ENCODE measurements at places on chromosomes 13 and 19.

DNA sequence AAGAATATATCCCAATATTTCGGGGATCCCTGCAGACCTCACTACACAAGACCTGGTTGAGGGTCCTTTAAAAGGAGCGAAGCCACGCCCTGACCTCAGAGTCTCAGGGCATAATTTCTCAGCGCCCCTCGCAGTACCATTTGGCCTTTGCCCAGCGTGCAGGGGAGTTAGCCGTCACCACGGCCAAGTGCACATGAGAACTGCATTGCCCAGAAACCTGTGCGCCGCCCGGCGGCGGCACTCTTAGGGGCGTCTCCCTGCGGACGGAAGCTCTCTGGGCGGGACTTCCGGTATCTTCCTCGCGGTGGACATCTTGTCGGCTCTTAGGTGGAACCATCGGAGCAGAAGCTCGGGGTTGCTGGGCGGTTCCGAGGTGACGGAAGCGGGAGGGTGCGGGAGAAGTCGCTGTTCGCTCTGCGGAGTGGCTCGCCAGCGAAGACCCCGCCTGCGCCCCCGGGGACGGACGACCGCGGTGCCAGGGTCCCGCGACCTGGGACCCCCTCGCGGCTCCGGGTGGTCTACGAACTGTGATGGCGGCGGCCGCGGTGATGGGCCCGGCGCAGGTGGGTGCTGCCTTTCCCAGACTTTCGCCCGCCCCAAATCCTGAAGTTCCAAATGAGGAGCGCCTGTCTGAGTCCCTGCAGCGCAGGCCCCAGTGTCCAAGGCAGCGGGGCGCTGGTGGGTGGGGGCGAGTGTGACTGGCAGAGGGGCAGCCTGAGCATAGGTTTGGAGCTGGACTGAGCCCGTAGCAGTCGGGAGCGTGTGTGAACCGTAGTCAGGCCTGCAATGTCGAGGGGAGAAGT is at the start of gene ZNF134:
ZNF134 (plus strand) TSS at position 302 of the 803 bp plus-strand sequence. CDS start 5,227 bp downstream, outside the sequence.
- peak; percentile 95 for DNase-seq

DNA sequence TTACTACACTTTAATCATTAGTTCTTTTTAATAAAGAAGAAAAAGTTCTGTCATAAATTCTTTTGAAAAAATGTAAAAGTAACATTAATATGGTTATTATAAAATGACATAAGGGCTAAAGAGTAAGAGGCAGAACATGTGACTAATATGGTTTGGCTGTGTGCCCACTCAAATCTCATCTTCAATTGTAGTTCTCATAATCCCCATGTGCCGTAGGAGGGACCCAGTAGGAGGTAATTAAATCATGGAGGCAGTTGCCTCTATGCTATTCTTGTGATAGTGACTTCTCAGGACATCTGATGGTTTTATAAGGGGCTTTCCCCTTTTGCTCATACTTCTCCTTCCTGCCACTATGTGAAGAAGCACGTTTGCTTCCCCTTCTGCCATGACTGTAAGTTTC is 104.5 kb downstream of the UGGT2 start:
- no peak for DNase-seq

DNA sequence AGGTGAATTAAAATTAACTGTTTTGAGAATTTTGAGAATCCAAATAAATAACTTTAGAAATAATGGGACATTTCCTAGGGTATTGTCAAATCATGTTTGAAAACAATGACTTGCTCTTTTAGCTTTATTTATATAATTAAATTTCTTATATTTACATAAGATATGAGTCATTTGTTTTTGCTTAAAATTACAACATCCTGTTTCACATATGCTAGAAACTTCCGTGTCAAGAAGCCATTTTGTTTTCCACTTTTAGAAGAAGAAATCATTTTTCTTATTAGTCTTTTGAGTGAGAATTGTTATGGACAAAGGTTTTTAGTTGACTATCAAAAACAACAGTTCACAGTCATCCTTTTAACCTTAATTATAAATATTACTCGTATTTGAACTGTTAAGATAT is 48.2 kb downstream of the DPY19L3 start:
- no peak for DNase-seq

- DNase-seq, result no peak
These were observed 23.0 kb downstream of the CHERP start for GRCh38 chr19:16519230-16519687.

DNA sequence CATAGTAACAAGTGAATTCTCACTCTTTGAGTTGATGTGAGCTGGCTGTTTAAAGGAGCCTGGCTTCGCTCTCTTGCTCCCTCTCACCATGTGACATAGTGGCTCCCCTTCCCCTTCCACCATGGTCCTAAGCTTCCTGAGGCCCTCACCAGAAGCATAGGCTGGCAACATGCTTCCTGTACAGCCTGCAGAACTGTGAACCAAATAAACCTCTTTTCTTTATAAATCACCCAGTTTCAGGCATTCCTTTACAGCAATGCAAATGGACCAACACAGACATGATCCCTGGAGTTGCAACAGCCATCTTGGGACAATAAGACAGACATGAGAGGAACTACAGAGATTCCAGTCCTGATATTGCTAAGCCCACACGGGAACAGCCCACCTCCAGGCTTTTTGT is 12.6 kb downstream of the TEAD2 start:
- DNase-seq, result no peak

GRCh38 chr19:51712461-51713081 is 11.2 kb downstream of the HAS1 start:
- no peak for DNase-seq

- no peak for DNase-seq
These were observed 4.5 kb downstream of the PSMD8 start for GRCh38 chr19:38378866-38379265.

DNA sequence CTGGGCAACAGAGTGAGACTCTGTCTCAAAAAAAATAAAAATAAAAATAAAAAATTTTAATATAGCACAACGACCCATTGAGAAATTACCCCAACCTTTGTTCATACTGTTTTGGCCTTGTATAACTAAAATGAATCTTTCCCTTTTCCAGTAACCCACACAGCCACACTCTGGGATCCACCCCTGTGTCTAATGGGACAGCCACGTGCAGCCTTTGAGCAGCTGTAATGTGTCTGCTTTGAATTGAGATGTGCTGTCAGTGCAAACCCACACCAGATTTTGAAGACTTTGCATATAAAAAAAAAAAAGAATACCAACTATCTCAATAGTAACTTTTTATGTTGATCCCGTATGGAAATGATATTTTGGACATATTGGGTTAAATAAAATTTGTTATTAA is 112.7 kb upstream of the UBL3 start:
- DNase-seq, result no peak

GRCh38 chr19:5020368-5020767 is 51.5 kb downstream of the KDM4B start:
- no peak for DNase-seq

DNA sequence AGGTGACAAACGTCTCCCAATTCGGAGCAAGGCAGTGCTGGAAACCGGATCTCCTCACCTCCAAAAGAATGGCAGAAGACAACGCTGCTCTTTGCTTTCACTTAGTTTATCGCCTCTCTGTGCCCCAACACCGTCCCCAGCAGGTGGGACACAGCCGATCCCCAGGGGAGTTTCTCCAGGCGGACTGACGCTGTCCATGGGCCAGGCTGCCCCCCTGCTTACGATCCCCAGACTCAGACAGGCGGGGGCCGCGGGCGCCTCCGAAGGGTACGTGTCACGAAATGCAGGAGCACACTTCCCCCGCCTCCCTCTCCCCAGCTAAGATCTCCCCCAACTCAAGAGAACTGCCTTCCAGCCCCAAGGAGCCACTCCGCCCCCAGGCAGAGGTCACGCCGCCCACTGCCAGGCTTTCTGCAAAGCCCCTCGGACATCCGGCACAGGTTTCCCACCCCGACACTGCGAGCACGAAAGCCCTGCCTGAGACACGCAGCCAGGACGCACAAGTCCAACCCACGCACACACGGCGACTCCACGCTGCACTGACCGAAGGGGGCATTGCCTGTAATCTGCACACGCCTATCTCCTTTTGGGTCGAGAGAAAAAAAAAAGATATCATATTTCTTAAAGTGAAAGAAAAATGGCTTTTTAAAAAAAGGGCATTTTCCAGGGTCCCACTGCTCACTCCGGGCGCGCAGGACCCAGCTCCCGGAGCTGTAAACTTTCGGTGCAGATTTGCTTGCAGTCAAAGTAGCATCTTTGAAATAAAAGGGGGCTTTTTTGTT is 2.0 kb downstream of the SPRY2 start:
- DNase-seq, result no peak

DNA sequence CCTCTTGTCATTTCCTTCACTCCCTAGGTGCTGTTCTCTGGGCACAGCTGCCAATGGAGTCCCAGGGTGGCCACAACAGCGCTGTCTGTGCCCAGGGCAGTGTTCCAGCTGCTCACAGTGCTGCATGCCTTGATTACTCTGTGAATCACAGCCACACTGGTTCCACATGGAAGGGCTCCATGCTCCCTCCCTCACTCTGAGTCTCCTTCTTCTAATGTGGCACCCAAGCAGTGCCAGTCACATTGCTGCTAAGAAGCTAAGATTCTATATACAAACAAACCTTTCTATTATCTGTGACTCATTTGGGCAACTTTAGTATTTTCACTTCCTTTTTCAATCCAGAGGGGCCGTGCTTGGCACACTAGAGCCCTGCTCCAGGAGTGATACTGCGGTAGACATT is 248.7 kb downstream of the TDRD3 start:
- DNase-seq, result no peak

GRCh38 chr19:29372461-29372860 is 153.3 kb upstream of the VSTM2B start:
- no peak for DNase-seq

GRCh38 chr13:101554420-101555125 is 102.1 kb downstream of the ITGBL1 start:
- DNase-seq, result no peak

DNA sequence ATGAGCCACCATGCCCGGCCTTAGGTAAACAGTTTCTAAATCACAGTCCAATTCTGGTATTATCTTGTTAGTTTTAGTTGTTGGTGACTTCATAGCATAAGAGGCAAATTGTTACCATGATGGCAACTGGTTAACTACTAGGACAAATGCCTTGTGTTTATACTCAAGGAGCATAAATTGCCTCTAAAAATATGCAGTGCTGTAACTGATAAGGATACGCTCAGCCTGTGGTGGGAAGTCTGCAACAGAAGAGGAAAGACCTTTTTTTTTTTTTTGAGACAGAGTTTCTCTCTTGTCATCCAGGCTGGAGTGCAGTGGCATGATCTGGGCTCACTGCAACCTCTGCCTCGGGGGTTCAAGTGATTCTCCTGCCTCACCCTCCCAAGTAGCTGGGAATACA is 311.9 kb upstream of the ARGLU1 start:
- DNase-seq, result no peak

DNA sequence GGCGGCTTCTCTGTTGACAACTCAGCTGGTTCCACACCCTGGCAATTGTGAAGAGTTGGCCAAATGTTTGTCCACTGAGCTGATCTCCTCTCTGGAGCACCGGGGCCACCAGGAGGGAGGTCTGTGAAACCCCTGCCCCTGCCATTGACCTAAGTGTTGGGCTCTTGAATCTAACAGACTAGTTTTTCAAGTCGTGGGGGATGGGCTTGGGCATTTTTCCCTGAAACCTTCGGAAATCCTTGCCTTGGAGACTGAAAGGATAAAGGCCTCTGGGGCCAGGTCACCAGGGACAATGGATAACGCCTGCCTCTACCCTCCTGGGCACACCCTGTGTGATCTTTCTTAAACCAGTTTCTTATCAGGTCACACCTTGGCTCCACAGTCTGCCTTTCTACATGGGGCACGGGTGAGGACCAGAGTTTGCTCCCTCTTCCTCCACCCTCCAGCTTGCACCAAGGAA is 881 bp downstream of the GEMIN7 start:
- no peak for DNase-seq

DNA sequence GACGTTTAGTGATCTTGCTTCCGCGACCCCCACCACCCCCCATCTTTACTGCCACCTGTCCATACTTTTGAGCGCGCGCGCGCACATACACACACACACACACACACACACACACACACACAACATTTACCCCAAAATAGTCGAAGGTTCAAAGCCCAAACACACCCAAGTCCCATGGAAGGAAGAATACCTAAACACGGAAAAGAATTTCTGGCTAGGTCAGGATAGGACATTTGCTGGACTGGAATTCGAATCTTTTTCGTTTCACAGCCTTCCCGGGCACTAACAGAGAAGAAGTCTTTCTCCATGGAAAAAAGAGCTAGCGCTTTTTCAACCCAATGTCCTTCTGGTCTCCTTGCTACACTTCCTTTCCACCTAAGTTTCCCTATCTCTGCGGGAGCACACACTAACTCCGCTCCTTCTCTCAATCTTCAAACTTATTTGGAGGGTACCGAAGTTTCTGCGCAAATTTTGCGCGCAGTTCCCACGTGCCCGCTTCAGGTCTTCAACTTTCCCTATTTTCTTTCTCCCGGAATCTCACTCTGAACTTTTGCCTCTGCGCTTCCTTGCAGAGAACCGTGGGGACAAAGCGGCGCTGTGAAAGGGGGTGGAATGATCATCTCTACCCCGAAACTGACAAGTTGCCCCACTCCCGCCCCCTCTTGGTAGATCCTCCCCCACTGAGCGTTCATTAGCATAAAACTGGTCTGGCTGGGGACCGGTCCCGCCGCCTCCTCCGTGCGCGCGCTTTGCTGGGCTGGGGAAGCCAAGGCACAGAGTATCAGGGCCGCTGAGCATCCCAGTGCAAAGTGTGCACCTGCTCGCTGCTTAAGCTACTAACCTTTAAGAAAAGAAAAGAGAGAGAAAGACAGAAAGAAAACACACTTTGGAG is 2.7 kb downstream of the DACH1 start:
- no peak for DNase-seq

- DNase-seq, result no peak
These were observed 1881.5 kb upstream of the PCDH20 start for GRCh38 chr13:63297163-63297562.

DNA sequence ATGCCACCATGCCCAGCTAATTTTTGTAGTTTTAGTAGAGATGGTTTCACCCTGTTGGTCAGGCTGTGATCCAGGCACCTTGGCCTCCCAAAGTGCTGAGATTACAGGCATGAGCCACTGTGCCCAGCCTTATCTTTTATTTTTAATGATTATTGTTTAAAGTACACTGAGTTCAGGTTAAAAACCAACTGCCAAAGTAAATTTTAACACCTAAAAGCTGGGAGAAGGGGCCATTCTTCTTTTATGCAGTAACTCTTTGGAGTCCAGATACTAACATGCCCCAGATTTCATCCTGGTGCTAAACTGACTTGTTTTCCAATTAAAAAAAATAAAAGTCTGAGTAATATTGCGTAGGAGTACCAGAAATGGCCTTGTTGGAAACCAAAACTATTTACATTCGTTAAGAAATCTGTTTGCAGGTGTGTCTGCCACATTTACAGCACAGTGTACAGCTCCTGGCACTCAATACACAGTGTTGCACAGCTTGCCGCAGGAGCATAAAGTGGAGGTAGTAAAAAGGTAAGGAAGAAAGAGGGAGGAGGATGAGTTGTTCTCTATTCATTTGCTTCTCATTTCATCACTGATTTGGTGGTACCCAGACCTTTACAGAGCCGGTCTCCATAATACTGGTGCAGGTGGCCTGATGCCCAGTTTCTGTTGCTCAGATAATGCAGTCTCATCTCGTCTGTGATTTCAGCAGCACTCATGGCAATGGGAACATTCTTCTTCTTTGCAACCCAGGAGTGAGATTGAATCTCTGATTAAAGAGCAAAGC is 108.9 kb downstream of the PCCA start:
- DNase-seq, result no peak

- no peak for DNase-seq
These were observed 67.1 kb upstream of the HTR2A start for GRCh38 chr13:46963904-46964303.
